GM12892 (cell line): ENCODE measurements at places on chromosomes 5 and 9.

- DNase-seq: no peak
Measured at GRCh38 chr5:115262011-115262320, 711 bp downstream of the PGGT1B start.

GRCh38 chr5:112703866-112704820 lies 33.5 kb upstream of the APC start:
- no peak for DNase-seq

- DNase-seq: no peak
Measured at GRCh38 chr5:33941090-33941489, 4.9 kb downstream of the RXFP3 start.

- no peak for DNase-seq
Measured at GRCh38 chr5:147893820-147894219, 12.5 kb downstream of the C5orf46 start.

DNA sequence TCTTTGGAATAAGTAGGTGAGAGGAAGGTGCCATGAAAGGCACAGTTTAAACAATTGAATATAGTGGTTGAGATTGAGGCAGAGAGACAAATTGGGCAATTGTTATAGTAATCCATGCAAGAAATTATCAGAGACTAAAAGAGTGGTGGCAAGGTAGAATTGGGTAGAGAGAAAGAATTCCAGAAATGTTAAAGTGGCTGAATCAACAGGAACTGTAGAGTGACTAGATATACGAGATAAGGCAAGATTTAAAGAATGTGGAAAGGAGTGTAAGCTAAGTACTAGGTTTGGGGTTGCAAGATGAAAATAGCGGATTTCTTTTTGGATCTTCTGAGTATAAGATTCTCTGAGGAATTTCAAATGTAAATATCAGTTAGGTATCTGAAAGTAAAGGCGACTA lies 285.2 kb downstream of the DMRTA1 start:
- DNase-seq: no peak

DNA sequence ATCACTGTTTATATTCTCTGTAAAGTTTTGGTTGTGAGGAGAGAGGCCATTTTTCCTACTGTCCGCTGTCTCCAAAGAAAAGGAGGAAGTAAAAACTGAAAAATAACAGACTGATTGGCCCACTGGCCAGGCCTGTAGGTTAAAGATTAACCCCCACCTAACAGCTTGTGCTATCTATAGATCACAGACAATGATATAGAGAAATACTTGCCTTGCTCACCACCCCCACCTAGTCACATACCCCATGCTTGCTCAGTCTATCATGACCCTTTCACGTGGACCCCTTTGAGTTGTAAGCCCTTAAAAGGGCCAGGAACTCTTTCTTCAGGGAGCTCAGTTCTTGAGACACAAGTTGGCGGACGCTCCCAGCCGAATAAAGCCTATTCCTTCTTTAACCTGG lies 357.4 kb downstream of the PRDM9 start:
- no peak for DNase-seq

DNA sequence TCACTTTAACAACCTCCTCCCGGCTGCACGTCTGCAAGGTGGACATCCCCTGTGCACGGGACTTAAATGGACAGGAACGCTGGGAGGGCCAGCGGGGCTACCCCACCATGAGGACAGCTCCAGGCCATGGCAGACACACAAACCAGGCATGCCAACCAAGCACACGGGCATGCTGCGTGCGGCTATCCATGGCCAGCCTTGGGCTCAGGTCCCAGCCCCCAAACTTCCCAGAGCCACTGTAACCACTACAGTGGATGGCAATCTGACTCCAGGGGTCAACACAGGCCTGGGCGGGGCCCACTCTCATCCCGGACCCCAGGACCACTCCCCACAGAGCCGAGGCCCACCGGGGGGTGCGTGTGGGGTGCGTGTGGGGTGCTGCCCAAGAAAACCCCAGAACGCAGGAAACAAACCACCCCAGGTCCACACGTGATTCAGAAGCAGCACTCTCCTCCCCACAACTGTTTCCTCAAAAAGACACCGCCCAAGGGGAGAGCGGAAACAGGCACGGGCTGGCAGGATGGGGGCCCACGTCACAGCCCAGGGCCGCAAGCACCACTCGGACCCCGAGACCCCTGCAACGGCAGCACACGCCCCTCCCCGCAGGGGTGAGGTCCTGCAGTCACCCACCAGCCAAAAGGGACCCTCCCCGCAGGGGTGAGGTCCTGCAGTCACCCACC lies 7.4 kb downstream of the SLC12A7 start:
- no peak for DNase-seq
